Smooth muscle cell of the coronary artery (primary cell): ENCODE measurements at places on chromosomes 7 and 10. TPM values are rescaled to one million over a fixed set of nuclear protein-coding genes. Genes with fewer than 3 reads are reported as not detected.

ASNS gene
- 9.7 and 58.9 TPM in 2 replicates for total RNA-seq

NKX1-2 gene
- not detected in 2 replicates for total RNA-seq

UCMA gene
- not detected in 2 replicates for total RNA-seq

ARMC3 gene
- not detected in 2 replicates for total RNA-seq

STEAP1B gene
- total RNA-seq = 7.3 and 10.8 TPM in 2 replicates

ADAM12 gene
- total RNA-seq = 20.8 and 56.4 TPM in 2 replicates

CWF19L1 gene
- total RNA-seq = 9.5 and 16.6 TPM in 2 replicates

CDNF gene
- 0.35 and 0.83 TPM in 2 replicates for total RNA-seq

CNOT4 gene
- total RNA-seq = 7.5 and 8.9 TPM in 2 replicates

CDHR1 gene
- not detected in 2 replicates for total RNA-seq

MYH16 gene
- total RNA-seq = 0.08 TPM in 1 of 2 replicates, not detected in the other

HTR7 gene
- 0.94 and 5.3 TPM in 2 replicates for total RNA-seq

TMEM225B gene
- 0.53 and 1.2 TPM in 2 replicates for total RNA-seq

SPDYE16 gene
- total RNA-seq = 0.12 and 0.15 TPM in 2 replicates

EPHA1 gene
- total RNA-seq = not detected in 2 replicates

SP8 gene
- total RNA-seq = not detected in 2 replicates

IDI2 gene
- total RNA-seq = not detected in 2 replicates

PON3 gene
- not detected in 2 replicates for total RNA-seq

HTR5A gene
- total RNA-seq = not detected in 2 replicates

LIPK gene
- total RNA-seq = not detected in 2 replicates

IPMK gene
- total RNA-seq = 2.6 and 3.8 TPM in 2 replicates

FXYD4 gene
- not detected in 2 replicates for total RNA-seq

TMEM229A gene
- 0.23 and 0.38 TPM in 2 replicates for total RNA-seq

ABCB4 gene
- 0.08 and 0.12 TPM in 2 replicates for total RNA-seq

CADPS2 gene
- 20.7 and 26.2 TPM in 2 replicates for total RNA-seq

ATAD1 gene
- total RNA-seq = 20.8 and 30.8 TPM in 2 replicates

CYP26A1 gene
- 0.08 TPM in 1 of 2 replicates, not detected in the other for total RNA-seq

ZNF518A gene
- 7.4 and 9.5 TPM in 2 replicates for total RNA-seq

KIF20B gene
- total RNA-seq = 0.82 and 4.2 TPM in 2 replicates

ZNF655 gene
- 28.0 and 45.1 TPM in 2 replicates for total RNA-seq

FAM25A gene
- not detected in 2 replicates for total RNA-seq

TEX36 gene
- not detected in 2 replicates for total RNA-seq

CALD1 gene
- total RNA-seq = 270 and 510 TPM in 2 replicates

GCK gene
- total RNA-seq = 0.60 and 1.6 TPM in 2 replicates

ACHE gene
- total RNA-seq = 0.38 TPM in 1 of 2 replicates, not detected in the other

CYP3A4 gene
- not detected in 2 replicates for total RNA-seq

NOS3 gene
- total RNA-seq = 0.53 and 1.3 TPM in 2 replicates

OR2A7 gene
- 0.23 TPM in 1 of 2 replicates, not detected in the other for total RNA-seq

RBP4 gene
- 0.15 and 0.23 TPM in 2 replicates for total RNA-seq

PHTF2 gene
- 5.9 and 22.9 TPM in 2 replicates for total RNA-seq

PCDH15 gene
- total RNA-seq = not detected in 2 replicates

MYO3A gene
- total RNA-seq = not detected in 2 replicates

C10orf53 gene
- total RNA-seq = not detected in 2 replicates

GPAM gene
- 8.6 and 11.1 TPM in 2 replicates for total RNA-seq

CRHR2 gene
- not detected in 2 replicates for total RNA-seq

GPR37 gene
- total RNA-seq = 0.30 TPM in 1 of 2 replicates, not detected in the other

FOXP2 gene
- 0.08 and 5.6 TPM in 2 replicates for total RNA-seq

NEUROD6 gene
- not detected in 2 replicates for total RNA-seq

NEURL1 gene
- under 0.01 TPM in 2 replicates for total RNA-seq

LGI1 gene
- not detected in 2 replicates for total RNA-seq

AKR1C4 gene
- total RNA-seq = not detected in 2 replicates

CARD11 gene
- total RNA-seq = 0.68 TPM in 1 of 2 replicates, not detected in the other

AKR1C8 gene
- not detected in 2 replicates for total RNA-seq

FZD1 gene
- 2.7 and 31.7 TPM in 2 replicates for total RNA-seq

VWDE gene
- total RNA-seq = 0.08 TPM in 1 of 2 replicates, not detected in the other

PPP1R3C gene
- 33.9 and 36.7 TPM in 2 replicates for total RNA-seq

CALU gene
- 1,069 and 1,133 TPM in 2 replicates for total RNA-seq

AGAP9 gene
- total RNA-seq = 1.4 and 2.3 TPM in 2 replicates

VWA2 gene
- total RNA-seq = 0.08 and 0.23 TPM in 2 replicates
